ENCODE measurements at places on chromosomes 5 and 9.
A peak's percentile ranks its signal among the peaks of the same experiment; 100 is the strongest.

DNA sequence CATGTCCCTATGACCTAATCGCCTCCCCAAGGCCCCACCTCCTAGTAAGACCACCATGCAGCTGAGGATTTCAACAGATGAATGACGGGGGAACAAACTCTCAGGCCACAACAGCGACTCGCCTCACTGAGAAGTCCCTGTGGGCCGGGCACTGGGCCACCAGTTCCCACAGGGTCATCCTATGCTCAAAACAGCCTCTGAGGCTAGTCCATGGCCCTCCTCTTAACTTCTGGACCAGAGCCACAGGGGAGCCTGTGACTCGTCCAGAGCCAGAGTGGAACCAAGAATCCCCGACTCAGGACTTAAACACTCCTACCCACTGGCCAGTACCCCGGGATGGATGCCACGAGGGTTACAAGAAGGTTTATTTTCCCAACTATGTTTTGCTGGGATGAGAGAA lies 12.3 kb downstream of the GFPT2 start:
- no peak for DNase-seq

GRCh38 chr5:2261004-2261703 lies 378.4 kb upstream of the IRX4 start:
- no peak for DNase-seq

DNA sequence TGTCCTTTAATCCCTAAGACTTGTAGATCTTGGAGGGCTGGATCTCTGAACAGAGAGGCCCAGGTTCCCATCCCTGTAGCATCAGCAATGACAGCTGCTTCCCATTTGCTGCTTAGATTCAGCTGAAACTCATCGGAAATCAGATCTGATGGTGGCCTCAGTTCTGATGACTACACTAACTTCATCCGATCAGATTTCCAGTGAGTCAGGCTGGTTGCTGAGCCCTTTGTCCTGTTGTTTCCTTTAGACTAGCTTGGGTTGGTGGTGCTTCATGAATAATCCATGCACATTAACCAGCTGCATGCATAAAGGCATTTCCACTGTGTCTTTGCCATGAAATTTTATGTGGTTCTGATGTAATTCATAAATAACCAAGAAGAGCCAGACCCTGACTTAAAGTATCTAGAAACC lies 195.2 kb upstream of the TUT7 start:
- DNase-seq: no peak

GRCh38 chr9:109935406-109936087 lies 155.5 kb downstream of the PALM2AKAP2 start:
- DNase-seq: peak; percentile 40

DNA sequence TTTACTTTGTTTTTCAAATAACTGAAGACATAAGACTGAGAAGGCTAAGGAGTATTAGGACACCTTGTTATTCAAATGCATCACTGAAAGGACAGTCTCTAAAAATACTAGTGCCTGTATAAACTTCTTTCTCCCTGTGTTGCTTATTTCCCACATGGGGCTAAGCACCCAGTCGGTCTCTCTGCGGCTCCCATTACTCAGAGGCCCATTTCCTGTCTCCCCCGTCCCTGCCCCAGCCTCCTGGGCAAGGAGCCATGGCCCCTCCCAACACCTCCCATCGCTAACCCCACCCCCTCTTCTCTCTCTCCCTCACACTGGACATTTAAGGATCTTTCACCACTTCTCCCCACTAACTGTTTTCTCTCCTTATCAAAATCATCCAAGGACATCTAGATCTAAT lies 81.9 kb downstream of the EBF1 start:
- no peak for DNase-seq

DNA sequence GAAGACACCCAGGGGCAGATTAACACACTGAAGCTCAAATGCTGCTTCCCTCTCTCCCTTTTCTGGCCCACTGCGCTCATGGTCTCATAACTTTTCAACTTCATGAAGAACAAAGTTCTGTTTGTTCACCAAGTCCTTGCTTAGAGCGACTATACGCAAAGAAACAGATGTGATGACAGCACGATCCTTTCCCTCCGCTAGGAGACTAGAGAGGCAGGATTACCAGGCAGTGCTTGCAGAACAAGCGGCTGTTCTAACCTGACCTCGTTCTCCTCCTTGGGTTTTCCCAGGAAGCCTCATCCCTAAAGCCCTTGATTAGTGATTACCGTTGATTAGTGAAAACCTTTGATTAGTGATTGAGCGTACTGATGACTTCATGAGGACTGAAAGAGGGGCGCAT lies 649.9 kb downstream of the IRX1 start:
- no peak for DNase-seq

DNA sequence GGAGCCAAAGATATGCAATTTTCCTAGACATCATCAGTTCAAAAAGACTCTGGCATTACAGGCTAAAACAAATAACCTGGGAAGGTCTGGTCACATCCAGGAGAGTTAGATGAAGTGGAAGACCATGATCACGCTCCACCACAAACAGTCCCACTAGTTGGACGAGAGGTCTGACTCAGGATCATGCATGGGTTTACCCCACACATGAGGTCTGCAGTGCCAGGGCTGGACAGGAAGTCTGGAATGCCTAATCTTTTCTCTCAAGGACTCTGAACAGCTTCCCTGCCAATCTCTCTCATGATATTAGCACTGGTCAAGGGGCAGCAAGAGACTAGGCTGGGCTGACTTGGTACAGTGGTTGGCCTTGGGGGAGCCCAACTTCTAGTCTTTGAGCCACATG lies 7.1 kb downstream of the PRUNE2 start:
- no peak for DNase-seq

GRCh38 chr5:139747583-139748504 lies 47.8 kb upstream of the PSD2 start:
- peak; percentile 60 for DNase-seq

DNA sequence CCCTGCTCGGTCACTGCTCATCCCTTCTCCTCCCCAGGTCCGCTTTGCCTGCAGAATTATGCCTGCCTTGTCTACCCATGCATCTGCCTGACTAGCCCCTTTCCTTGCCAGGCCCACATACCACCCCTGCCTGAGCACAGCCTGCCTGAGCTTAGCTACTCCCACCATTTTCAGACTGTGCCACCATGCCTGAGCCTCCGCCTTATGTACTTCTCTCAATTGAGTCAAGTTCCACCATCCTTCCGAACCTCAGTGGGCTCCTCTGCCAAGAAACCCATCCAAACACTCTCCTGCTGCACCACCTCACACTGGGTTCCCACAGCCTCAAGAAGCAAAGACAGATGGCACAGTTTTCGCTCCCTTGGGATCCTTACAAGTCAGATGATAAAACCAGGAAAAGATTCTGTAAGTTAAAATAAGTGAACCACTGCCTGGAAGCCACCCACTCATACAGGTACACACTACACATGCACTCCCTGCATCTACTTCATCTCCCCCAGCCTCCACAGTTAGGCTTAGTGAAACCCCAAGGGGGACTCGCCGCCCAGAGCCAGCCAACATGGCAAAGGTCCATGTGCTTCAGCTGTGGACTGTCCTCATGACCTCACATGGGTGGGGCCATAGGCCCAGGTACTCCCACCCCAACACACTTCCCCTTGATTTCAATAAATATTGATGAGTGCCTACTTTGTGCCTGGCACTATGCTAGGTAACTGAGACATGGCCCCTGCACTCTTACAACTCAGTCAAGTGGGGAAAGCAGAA lies 23.1 kb downstream of the P4HA2 start:
- no peak for DNase-seq

- DNase-seq: no peak
Observed at GRCh38 chr5:136030956-136031611, 2.3 kb downstream of the TGFBI start.

DNA sequence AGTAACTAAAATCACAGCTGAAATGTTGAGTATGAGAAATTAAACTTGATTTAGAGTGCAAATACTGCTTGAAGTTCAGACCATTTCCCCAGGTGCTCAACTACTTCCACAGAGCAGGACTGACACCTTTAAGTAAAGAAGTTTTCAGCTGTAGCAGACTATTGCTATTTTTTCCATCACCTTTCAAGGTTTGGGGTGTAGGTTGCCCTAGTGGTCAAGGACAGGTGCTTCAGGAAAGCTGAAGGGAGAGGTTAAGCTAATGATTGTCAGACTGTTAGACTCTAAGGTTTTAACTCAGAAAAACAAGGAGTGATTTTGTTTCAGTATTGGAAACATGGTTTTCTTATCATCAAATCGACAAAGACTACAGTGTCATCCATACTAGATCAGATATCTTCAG lies 162.1 kb downstream of the CCDC192 start:
- DNase-seq: peak; percentile 10

GRCh38 chr9:3507395-3508077 lies 18.3 kb downstream of the RFX3 start:
- DNase-seq: peak; percentile 18

DNA sequence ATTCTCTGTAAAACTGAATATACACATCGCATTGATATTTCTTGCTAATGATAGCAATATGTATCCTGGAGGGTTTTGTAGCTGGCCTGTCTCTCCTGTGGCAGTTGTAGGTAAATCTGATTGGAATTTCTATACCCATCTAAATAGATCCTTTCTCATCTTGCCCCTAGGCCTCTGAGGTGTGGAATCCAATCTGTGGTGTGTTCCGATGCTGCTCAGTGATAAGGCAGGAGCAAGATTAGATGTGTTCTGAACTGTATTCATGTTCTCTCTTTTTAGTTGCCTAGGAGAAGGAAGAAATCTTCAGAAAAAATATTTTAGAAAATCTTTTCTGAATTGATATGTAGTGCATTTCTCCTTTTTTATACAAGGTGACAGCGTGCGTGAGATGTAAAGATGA lies 507.5 kb downstream of the NR2F1-AS1 start:
- no peak for DNase-seq

GRCh38 chr5:138874241-138874640 lies 894 bp downstream of the LRRTM2 start:
- no peak for DNase-seq

DNA sequence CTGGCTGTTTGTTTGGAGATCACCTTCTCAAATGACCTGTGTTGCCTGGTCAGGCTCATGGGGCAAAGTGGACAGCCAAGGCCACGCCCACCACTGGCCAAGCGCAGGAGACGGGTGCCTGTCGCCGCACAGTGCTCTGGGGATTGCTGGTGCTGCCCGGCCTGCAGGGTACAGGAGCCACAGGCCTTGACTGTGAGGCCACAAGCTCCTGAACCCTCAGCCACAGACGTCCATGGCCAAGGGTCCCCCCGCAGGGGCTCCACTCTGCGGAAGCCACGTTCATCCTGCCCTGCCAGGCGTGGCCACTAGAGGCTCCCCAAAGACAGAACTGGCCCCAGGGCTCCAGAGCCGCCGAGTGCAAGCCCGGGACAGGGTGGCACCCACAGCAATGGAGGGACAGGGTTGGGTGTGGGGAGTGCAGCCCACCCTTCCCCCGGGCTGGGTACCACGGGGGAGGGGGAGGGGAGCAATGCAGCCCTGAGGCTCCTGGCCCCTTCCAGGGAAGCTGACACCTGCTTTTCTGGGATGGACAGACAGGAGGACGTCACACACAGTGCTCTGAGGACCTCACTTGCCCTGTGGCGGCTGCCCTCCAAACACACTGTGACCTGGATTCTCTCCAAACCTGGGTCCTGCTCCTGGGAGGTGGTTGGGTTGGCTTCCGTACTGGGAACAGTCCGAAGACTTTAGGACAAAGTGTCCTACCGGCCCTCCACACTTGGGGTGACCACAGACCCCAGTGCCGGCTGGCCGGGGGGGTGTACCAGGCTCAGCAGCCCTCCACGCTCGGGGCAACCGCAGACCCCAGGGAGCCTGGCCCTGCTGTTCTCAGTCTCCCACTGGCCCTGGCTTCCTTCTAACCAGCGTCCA lies 21.5 kb downstream of the TPPP start:
- peak; percentile 83 for DNase-seq

DNA sequence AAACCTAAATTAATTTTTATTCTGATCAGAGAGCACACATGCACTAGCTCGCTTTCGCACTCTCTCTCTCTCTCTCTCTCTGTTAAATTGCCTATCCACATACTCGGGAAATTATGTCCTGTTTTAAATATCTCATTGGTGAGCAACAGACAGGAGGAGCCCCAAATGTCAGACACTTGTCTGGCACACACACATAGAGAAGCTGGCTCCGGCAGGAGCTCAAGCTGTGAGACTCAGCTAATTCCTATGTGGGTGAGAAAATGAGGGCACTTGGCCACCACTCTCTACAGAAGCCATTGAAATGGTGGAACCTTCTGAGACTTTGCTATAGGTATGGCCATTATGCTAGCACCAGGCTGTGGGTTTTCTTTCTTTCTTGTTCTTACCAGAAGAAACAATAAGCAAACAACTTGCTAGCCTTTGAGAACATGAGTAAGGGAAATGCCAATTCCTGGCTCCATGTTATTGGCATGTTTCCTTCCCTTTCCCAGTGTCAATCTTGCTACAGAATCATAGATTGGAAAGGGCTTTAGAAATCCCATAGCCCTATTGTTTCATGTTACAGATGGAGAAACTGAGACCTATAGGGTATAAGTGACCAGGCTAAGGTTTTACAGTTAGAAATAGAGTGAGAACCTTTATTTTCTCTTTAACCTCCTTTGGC lies 9.0 kb downstream of the RFX3 start:
- no peak for DNase-seq

GRCh38 chr9:4837261-4838188 lies 44.8 kb downstream of the RCL1 start:
- DNase-seq: no peak

Data from GM10248 (cell line).